HS-27A (cell line): ENCODE measurements at places on chromosomes 4 and X.

DNA sequence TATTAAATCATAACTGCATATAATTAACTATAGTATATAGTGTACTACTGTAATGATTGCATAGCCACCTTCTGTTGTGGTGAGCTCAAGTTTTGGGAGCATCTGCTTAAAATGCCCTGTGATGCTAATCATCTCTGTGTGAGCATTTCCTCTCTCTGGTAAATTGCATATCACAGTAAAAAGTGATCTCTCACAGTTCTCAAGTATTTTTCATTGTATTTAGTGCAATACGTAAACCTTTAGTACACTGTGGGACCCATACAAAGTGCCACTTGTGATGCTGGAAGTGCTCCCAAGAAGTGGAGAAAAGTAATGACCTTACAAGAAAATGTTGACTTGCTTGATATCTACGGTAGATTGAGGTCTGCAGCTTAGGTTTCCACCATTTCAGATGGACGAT, 82.0 kb downstream of the WWC2 start:
- no peak for DNase-seq

- DNase-seq: no peak
These were observed 61.9 kb upstream of the PAGE4 start for GRCh38 chrX:49767236-49767635.

GRCh38 chrX:130827648-130828047, 75.4 kb downstream of the ENOX2 start:
- DNase-seq: no peak

DNA sequence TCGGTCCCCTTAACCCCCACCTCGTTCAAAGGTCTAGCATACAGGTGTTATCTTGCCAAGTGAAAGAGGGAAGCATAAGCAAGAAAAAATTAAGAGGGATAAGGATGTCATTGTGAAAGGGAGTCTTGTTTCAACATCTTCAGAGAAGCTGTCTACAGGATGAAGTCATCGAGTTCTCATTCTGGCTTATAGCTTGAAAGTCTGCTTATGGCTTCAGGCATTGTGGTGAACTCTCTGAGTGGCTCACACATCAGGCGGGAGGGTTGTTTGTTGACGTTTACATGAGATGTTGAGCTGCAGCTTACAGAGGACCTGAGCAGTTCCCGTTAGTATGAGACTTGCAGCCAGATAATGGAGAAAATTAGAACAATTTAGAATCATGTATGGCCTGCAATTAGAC, 16.6 kb downstream of the MAGEA9B start:
- DNase-seq: no peak
